ENCODE measurements at places on chromosomes 2 and 18.

GRCh38 chr2:118858485-118859156 lies 11.2 kb upstream of the EN1 start:
- no peak for DNase-seq

DNA sequence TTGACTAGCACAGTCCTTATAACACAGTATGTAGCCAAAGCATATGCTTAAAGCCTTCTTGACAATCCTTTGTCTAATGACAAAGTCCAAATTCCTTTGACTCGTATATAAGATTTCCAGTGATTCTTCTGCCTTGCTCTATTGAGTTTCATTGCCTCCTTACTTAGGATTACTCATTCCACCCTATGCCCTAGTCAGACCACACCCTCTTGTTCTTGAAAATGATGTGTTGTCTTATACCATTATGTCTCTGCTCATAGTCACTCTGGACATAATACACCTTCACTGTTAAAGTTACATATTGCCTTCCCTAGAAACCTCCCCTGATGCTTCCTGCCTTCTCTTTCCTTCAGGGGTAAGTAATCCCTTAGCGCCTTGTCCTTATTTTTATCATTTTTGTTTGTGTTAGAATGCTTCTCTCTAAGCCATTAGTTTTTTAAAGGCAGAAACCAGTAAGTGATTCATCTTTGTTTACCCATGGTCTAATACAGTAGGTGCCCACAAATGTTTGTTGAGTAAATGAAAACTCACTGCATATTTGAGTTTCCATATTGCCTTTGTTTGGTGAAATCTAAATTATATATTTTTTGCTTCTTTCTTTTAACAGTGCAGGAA lies 19.3 kb downstream of the GPD2 start:
- DNase-seq: peak; percentile 45

- DNase-seq: no peak
Measured at GRCh38 chr2:239727776-239728600, 297.2 kb downstream of the NDUFA10 start.

DNA sequence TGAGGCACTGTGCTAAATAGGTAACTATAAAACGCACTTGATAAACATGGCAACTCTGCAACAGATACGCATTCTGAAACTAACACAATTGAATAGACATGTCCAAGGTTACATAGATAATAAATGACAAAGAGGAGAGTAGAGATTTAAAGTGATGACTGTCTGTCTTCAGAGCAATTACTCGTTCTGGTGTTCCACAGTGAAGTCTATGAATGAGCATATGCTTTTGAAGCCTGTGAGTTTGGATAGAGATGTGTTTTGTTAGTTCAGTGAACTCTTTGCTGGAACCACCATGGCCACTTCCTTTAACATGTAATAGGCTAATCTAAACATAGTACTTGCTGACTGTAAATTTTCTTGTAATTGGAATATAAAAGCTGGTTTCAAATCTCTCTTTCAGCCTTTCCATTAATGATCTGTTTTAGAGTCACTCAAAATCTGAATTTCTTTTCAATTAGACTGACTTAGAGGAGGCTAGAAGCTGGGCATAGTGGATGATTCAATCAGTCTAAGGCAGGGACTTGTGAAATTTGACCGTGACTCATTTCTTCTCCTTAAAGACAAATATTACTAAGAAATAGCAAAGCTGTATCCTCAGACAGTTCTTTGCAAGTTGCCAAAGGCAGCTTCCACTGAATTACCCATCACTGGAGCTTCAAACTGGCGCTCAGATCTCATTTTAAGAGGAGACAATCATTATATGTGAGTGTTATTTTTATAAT lies 1130.1 kb upstream of the CELF4 start:
- DNase-seq: no peak

DNA sequence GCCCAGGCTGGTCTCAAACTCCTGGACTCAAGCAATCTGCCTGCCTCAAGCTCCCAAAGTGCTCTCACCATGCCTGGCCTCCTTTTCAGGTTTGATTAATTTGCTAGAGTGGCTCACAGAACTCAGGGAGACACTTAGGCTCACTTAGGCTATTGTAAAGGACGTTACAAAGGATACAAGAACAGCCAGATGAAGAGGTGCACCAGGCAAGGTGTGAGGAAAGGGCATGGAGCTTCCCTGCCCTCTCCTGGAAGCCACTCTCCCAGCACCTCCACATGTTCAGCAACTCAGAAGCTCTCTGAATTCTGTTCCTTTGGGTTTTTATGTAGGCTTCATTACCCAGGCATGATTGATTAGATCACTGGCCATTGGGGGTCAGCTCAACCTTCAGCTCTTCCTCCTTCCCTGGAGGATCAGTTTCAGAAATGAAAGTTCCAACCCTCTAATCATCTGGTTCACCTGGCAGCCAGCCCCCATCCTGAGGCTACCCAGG lies 78.7 kb upstream of the RGPD5 start:
- peak; percentile 79 for DNase-seq

- DNase-seq: no peak
Measured at GRCh38 chr2:41678639-41679038, 369.2 kb upstream of the PKDCC start.

GRCh38 chr2:188517549-188518215 lies 226.0 kb downstream of the GULP1 start:
- no peak for DNase-seq

DNA sequence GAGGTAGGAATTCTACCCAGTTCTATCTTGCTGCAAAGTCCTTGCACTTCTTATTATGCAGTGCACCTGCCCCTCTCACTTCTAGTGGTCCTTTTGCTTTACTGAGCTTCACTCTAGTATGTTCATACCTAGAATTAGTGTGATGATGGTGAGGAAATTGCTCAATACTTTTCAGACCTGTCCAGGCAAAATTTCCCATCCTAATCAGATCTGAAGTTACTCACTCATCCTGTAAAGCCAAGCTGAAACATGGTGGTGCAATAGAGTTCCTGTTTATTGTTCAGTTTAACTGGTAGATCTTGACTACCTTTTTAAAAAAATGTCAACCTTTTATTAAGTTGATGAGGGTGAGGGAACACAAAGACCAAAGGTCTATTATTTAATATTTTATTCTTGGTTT lies 12.6 kb upstream of the FIGN start:
- DNase-seq: no peak

DNA sequence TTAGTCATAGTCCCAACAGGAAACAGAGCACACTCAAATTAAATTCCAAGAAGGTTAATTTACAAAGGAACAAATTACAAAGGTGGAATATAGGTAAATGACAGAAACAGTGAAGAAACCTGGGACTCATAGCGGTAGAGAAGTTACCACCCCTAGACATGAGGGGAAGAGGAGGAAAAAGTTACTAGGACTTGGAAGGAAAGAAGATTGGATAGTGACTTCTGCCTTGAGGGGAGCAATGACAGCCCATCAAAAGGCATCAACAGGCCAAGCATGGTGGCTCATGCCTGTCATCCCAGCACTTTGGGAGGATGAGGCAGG lies 2.4 kb upstream of the PDE11A start:
- DNase-seq: no peak

DNA sequence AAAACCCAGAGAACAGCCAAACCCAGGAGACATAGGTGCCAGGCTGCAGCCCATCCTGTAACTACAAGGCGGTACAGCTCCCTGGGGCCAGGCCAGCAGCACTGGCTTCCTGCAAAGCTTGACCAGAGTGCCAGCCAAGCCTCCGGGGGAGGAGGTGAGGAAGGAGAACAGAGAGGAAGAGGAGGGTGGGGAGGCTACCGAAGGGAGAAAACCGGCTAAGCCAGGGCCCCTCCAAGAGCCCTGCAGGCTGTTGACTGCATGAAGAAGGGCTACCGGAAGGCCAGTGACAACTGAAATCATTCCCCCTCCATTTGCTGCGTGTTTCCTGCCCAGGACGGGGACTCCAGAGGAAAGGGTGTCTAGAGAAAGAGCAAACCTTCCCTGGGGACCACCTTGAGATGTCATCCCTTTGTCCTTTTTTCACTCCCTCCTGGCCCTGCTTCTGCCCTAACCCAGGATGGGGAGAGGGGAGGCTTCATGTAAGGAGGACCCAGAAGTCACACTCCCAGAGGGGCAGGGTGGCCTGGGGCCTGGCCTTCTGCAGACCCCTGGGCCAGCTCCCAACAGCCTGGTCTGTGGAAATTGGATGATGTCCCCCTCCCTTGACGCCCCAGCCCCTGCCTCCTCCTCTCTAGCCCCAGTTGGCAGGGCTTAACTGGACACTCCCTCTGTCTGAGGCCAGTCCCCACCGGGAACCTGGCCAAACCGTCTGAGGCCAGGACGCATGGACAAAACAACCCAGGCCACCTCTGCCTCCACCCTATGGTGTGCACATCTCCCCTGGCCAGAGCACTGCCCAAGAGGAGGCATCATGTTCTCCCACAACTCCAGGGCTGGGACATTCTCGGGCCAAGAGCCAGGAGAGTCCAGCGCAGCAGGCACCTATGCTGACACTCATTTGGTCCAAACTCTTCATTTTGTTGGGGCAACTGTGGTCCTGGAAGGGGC lies 207.8 kb downstream of the CYP26B1 start:
- DNase-seq: no peak

DNA sequence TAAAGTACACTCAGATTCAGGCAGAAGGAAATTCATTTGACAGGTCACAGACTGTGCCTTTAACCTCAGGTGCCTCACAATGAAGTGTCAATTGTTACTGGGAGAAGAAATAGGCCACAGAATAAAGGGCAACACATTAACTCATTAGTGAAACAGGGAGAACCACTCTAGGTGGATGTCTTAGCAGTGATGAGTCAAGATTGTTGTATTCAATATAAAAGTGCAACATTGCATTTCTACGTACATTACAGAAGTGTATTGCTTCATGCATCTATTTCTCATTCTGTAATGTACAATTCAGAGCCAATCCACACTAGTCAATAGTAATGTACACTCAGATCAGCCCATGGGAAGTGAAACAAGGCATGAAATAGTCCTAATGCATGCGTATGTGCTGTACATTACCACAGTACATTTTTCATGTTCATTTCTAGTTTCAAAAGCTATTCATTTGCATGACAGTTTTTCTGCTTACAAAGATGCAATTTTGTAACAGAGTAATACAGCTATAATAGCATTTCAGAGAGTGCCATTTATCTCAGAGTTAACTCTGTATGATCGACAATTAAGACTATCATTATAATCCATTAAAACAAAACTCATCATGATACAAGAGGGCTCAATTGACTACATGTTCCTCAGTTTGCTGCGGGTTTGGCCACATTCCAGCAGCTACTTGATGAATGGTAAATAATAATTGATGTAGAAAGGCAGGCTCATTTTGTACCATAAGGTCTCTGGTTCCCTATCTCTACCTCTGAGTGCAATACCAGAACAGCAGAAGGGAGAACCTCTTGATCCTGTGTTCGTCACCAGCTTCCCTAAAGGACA lies 12.2 kb upstream of the ARL5A start:
- no peak for DNase-seq

GRCh38 chr2:1881998-1882397 lies 137.7 kb upstream of the PXDN start:
- DNase-seq: no peak

DNA sequence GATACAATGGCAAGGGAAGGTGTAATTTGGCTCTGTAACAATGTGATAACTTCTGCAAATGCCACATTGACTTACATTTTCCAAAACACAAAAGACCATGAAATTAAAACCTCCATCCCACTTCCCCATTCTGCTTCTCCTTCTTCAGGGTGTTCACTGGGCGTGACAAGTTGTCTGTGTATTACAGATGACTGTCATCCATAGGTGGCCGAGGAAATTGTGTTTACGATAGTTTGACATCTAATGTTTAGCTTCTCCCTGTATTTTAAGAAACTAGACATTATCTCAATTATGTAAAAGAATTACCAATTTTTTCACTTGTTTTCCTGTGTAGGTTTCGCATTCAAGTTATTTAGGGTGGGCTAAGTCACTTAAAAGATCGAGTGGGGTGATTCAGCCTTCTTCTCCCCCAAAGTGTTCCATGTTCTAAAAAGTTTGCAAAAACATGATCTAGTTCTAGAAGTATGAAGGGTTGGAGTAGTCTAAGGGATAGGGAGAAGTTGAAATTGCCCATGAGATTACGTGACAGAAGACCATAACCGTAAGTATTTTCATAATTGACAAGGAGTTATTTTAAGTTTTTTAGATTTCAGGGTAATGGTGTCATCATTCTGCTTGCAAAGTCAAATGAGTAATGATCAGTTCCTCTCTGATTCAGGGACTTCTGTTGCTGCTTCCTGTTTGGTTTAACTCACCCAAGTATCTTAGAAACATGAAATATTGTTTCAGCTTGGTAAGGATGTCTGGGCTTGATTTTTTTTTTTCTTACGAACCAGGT lies 25.2 kb upstream of the CYTIP start:
- DNase-seq: no peak

GRCh38 chr2:241074065-241074818 lies 27.8 kb downstream of the MTERF4 start:
- no peak for DNase-seq

- no peak for DNase-seq
Measured at GRCh38 chr2:26570083-26570430, 71.1 kb downstream of the CIB4 start.

- DNase-seq: no peak
Measured at GRCh38 chr2:54675738-54676137, 47.7 kb upstream of the EML6 start.

GRCh38 chr2:50582164-50582563 lies 449.8 kb downstream of the NRXN1 start:
- peak; percentile 13 for DNase-seq

GRCh38 chr2:80568011-80568410 lies 263.5 kb upstream of the LRRTM1 start:
- DNase-seq: no peak

GRCh38 chr2:26164641-26165211 lies 8.2 kb upstream of the GAREM2 start:
- DNase-seq: no peak

GRCh38 chr18:13513021-13513420 lies 213.3 kb downstream of the FAM210A start:
- no peak for DNase-seq

DNA sequence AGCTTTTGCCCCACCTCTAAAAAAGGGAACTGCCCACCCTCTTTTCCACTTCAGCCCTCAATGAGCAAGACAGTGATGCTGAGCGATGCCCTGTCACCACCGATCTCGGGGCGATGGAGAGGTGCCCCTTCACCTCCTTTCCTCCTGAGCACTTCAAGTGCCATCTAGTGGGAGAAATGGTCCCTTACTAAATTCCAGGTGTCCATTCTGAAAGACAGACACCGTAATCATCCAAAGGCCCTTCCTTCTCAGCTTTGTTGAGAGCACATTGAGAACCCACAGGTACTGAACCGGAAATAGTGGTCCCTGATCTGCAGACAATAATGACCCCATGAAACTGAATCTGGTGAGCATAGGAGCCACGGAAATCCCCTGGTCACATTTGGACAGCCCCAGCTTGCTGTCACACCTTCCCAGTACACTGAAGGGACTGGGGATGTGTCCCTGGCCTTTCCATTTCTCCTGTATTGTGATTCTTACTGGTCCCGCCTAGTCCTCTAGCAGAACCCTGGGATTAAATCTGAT lies 38.5 kb downstream of the KCTD18 start:
- peak; percentile 60 for DNase-seq

- no peak for DNase-seq
Measured at GRCh38 chr2:196742685-196743084, 56.8 kb downstream of the GTF3C3 start.

- DNase-seq: peak; percentile 29
Measured at GRCh38 chr18:30999186-30999585, 43.4 kb downstream of the DSC3 start.
